ENCODE measurements at places on chromosomes 16 and 17.

- DNase-seq, result no peak
These were observed 84.5 kb downstream of the SEC14L1 start for GRCh38 chr17:77225265-77225664.

DNA sequence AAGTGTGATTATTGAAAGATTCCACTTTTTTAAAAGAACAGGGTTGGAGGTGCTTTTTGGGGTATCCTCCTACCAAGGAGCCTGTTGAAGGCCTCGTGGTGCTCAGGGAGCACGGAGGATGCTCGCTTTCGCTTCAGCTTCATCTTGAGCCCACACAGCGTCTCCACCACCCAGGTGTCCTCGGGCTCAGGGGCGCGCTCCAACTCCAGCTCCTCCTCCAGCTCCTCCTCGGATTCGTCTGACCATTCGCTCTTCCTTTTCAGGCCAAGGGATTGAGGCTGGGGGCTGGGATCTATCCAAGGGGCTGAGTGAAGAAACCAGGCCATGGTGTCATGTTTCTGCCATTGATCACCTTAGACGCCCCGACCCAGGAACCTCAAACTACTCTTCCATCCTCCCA, 1.2 kb downstream of the SPDYE4 start:
- no peak for DNase-seq

DNA sequence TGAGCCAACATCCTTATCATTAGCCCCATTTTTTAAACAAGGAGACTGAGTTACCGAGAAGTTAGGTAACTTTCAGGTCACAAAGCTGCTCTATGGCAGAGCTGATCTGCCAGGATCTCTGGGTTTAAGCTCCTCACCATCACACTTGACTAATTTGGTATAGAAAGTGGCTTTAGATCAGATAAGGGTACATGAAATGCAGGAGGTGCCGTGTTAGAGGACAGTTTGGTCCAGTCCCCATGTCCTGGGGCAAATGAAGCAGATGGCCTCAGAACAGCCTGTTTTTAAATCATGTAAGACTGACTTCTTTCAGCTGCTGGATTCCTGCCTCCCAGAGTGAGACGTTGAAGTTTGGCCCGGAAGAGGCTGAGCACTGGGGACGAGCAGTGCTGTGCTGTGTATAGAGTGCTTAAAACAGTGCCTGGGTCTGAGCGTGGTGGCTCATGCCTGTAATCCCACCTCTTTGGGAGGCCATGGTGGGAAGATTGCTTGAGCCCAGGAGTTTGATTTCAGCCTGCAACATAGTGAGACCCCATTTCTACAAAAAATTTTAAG, 187.0 kb upstream of the CACNG3 start:
- DNase-seq, result no peak

GRCh38 chr16:3478242-3478925, 16.9 kb downstream of the C16orf90 start:
- DNase-seq, result no peak

GRCh38 chr17:42097691-42098631, at the start of gene ZNF385C:
Gene ZNF385C, minus strand, starts transcription at chr17:42098473. Its CDS starts 35,417 bp downstream, at chr17:42063056.
- DNase-seq, result no peak

DNA sequence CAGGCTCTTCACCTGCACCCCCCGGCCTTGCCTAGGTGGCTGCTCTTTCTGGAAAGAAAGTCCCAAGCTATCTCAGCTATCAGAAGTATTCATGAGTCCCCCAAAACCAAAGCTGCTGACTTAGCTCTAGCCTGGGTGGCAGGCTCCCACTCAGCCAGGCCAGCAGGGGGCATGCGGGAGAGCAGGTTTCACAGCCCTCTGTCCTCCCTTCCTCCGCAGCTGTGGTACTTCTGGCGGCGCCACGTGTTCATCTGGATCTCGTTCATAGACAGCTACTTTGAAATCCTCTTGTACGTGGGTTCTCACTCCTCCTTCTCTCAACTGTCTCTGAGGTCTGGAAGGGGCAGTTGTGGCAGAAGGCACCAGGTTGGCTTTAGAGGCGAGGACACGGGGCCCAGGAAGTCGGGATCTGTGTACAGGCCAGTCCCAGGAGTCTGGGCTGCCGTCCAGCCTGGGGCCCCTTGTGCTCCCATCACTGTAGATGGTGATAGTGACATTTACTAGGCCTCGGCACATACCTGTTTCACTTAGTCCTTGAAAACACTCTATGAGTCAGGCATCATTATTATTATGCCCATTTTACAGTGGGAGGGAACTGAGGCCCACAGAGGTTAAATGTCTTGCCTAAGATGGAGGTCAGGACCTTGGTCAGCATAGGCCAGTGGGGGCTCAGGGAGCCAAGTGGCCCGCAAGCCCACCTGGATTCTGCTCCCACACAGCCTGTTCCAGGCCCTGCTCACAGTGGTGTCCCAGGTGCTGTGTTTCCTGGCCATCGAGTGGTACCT, 12.9 kb downstream of the TRPV2 start:
- no peak for DNase-seq

DNA sequence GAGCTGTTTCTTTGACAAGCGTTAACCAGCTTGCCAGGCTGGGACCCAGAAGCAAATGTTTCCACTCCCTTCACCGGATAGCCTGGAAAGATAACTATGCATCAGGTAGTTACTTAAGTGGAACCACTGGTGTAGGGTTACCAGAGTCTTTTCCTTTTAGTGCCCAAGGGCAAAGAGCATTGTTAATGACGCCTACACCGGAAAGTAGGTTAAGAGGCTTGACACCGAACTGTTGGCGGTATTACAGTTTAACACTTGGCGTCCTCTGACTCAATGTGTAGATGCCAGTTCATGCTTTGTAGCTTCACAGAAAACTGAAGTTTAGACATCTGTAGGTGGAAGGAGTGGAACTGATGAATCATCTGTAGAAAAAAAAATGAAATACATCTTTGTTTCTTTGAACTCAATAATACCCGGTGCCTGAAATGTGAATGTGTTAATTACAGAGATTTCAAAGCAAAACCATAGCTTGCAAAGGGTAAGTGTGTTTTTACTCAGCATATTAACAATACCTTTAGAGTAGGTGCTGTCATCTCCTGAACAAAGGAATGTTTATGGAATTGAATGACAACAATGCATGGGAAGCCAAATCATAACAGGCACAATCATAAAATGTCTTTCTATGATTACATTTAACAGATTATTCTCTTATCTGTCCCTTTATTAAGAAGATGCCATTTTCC, 426.7 kb upstream of the SALL1 start:
- no peak for DNase-seq

DNA sequence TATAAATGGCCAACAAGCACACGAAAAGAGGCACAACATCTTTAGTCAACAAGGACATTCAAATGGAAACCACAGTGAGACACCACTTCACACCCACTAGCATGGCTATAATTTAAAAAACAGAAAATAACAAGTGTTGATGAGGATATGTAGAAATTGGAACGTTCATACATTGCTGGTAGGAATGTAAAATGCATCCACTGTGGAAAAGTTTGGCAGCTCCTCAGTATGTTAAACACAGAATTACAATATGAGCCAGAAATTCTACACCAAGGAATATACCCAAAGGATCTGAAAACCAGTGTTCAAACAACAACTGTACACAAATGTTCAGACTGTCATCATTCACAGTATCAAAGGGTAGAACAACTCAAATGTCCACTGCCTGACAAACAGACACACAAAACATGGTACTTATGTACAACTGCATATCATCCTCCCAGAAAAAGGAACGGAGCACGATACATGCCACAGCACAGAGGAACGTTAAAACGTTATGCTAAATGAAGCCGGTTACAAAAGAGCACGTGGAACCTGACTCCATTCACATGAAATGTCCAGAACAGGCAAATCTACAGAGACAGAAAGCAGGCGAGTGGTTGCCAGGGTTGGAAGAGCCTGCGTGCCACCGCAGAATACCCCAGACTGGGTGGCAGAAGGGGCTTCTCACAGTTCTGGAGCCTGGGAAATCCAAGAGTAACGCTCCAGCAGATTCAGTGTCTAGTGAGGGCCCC, 32.8 kb upstream of the METRNL start:
- DNase-seq, result no peak

DNA sequence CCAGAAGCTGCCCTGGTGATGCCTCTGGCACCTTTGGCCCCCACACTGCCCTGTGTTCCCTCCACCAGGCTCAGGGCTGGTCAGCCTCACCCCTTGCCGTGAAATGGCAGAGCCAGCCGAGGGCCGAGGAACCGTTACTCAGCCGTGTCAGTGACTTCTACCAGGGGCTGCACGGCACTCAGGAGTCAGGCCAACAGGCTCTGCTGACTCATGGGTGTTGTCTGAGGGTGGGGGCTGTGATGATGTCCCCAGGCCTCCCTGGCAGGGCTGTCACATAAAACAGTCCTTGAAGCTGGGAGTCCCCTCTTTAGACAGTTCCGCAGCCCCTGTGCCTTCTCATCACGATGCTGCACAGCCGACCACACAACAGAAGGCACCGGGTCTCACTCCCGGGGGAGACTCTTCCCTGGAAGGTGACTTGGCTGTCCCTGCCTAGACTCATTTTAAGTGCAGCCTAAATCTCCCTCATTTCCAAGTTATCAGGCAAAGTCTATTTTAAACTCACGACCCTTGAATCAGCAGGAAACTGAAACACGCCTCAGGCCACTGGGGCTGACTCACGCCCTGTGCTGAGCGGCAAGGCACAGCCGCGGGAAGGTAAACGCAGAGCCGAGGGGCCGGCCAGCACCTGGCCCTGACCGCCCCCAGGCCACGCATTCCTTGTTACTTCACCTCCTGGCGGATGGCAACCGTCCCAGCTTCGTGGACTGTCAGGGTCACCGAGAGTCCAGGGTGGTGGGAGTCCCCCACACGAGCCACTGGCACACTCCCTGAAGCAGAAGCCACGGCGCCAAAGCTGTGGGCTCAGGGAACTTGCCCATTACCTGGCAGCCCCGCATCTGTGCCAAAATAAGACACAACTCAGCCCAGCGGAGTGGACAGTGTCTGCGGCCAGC, 102.6 kb downstream of the ZNF778 start:
- DNase-seq, result no peak

- no peak for DNase-seq
These were observed 79.8 kb upstream of the GAS7 start for GRCh38 chr17:10278218-10278617.

DNA sequence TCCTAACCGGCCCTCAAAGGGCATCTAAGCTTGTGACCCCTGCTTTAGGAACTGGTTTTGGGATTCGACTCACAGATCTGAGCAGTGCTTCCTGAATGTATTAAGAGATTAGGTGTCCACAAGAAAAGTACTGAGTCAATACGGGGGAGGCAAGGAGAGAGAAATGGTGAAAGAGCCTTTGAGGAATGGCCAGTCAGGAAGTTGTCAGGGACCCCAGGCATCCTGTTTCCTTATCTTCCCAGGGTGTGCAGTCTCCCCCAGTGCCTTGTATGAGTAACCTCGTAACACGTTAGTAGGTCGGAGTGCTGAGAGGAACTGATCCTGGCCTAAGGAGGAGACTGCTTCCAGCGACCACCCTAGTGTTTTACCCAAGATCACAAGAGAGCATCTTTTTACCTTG, 16.4 kb upstream of the TMED6 start:
- no peak for DNase-seq

DNA sequence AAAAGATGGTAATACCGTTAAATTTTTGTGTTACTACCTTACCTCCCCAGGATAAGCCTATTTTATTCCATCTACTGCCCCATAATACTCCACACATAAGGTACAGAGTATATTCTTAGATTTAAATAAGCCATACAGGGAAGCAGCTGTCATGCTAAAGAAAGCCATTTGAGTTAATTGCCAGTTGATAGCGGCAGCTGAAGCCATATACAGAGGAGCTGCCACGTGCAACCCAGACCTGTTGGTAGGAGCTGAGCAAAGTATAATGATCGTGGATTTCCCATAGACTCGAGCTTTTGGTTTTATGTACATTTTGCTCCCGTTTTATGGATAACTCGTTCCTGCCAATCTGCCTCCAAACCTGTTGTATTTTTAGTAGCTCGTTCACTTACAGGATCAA, 12.0 kb downstream of the CPSF4L start:
- DNase-seq, result no peak
